ENCODE measurements at places on chromosomes 5 and 9.

DNA sequence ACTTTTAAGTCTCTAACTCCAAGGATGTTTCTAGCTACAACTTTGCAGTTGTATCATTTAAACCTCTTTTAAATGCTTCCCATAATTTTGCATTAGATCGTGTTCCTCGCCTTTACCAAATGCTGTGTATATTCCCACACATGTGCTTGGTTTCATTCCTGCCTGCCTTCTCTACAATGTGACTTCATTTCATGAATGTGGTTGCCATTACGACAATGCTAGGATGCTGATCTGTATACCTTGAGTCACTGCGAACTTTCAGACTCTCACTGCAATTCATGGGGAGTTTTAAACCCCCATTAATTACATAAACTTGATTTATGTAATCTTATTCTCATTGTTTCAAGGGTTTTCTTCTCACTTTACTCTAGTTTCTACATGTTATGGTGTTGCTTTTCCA is 50.3 kb downstream of the UBE2QL1 start:
- DNase-seq: no peak

DNA sequence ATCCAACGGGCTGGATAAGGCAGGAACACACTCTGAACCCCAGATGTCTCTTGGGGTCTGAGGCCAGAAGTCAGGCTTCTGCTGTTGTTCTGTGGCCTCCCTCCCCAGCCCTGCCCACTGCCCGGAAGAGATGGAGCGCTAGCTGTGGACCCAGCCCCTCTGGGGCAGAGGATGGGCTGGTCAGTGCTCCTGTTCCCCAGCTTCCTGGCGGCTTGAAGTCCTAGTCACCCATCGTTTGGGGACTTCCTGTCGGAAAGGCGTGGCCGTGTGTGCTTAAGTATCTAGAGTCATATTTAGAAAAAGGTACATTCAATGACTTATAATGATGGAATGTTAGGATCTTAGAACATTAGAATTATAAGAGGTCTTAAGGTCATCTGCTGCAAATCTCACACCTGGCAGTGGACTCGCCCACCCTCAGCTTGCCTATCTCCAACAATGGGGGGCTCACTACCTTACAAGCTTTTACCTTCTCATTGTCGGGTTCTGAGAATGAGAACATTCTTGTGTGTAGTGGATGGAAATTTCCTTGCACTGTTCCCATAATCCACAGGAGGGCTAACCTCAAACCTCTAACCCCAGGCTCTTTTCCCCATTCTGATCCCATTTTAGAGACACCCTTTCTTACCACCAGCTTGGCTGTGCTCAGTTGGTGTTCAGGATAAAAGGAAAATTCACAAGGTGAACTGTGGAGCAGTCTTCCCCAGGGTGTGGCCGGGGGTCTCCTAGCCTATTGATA is 13.4 kb upstream of the AIF1L start:
- no peak for DNase-seq

GRCh38 chr5:110956913-110957813 is 114.3 kb upstream of the TSLP start:
- no peak for DNase-seq

DNA sequence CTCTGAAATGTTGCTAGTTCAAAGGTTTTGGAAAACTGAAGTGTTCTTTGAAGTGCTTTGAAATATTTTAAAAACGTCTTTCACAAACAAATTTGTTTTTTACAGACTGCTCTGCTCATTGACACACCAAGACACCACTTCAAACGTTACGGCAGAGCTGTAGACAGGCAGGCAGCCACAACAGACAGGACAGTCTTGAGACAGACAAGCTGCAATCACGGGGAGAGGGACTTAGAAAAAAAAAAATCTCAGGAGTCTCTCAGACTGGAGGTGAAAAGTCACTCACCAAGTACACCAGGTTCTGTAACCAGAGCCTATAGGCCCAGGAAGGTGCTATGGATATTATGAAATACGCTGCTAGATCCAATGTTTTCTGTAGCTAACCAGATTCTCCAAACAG is 135.4 kb downstream of the ISL1 start:
- no peak for DNase-seq

DNA sequence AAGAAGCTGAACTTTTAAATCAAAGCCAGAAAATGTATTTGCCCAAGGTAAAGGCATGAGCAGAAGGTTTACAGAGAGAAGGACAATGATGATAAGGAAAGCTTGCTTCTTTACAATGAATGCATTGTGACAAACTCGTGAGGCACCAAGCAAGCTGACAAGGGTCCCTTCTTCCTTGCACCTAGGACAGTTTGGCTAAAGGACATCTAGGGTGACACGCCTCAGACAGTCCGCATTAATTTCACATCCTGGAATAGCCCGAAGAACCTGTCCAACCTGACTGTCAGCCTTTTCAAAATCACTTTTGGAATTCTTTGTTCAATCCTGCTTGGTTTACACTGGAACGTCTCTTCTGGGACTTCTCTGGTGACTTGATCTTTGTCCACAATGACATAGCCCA is 146.4 kb upstream of the MAP3K1 start:
- no peak for DNase-seq

DNA sequence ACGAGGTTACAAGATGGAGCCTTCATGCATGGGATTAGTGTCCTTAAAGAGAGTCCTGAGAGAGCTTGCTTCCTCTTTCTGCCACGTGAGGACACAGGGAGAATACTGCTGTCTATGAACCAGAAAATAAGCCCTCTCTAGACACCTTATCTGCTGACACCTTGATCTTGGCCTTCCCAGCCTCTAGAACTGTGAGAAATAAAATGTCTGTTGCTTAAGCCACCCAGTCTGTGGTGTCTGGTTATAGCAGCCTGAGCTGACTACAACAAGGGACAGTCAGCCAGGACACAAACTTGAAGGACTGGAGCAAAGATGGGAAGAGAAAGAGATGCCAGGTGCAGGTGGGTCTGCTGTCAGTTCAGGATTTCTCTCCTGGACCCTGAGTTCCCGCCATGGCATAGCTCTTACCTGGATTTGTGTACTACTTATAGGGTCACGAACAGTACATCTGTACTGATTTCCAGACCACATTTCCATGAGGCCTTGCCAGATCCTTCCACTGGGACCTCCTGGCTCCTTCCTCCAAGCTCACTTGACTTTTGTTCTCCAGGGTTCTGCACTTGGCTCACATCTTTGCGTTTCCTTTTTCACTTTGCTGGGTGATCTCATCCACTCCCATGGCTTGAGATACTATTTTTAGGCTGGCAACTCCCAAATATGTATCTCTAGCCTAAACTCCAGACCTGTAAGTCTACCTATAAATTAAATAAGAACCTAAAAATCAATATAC is 44.9 kb upstream of the LIFR start:
- DNase-seq: no peak

- DNase-seq: no peak
These were observed 50.0 kb upstream of the NUDT12 start for GRCh38 chr5:103612545-103612944.

- no peak for DNase-seq
These were observed 15.1 kb downstream of the ADCY2 start for GRCh38 chr5:7410936-7411511.

DNA sequence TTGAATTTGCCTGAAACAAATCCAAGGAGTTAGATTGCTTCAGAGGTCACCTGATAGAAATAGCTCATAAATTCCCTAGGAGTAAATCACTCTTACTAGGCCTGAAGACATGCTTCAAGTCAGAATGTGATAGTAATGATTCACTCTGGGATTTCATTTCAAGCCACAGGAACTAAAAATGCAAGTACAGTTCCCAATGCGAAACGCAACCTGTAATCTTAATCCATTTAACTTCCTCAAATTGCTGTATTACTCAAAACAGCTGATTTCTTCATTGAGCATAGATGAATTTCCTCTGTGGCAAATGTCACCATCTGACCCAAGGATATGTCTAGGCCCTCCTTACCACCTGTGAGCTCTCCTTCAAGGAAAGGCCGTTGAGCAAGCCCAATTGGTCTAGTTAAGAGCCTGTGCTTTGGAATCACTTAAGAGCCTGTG is 32.1 kb upstream of the IL6ST start:
- DNase-seq: no peak

GRCh38 chr5:137036640-137037039 is 462.5 kb downstream of the SPOCK1 start:
- DNase-seq: no peak

DNA sequence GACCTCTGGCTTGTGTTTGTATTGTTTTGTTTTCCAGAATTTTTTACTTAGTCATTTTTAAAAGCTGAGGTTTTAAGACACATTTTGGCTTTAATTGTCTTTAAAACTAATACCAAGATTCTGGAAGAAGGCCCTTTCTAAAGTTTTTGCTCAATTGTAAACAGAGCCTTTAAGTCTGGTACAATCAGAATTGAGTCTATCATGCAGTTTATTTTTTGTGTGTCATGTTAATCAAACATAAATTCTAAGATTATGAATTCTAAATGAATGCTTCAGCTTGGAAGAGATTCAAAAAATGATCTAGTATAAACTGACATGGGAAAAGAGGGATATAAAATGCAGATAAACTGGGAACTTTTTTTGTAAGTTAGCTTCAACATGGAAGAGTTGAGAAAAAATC is 882.7 kb downstream of the TLE1 start:
- no peak for DNase-seq

All from activated T-cell treated with anti-CD3 and anti-CD28 coated beads, Interleukin-2, amount 50 U/mL, for 1 hour (primary cell).